ENCODE measurements at places on chromosomes 12 and 14.

- DNase-seq = no peak
These were observed 7.1 kb upstream of the MRPL52 start for GRCh38 chr14:22822571-22823098.

GRCh38 chr12:92270521-92270920 lies 124.9 kb upstream of the BTG1 start:
- DNase-seq = no peak

- no peak for DNase-seq
These were observed 9.7 kb upstream of the HCAR1 start for GRCh38 chr12:122740351-122740750.

DNA sequence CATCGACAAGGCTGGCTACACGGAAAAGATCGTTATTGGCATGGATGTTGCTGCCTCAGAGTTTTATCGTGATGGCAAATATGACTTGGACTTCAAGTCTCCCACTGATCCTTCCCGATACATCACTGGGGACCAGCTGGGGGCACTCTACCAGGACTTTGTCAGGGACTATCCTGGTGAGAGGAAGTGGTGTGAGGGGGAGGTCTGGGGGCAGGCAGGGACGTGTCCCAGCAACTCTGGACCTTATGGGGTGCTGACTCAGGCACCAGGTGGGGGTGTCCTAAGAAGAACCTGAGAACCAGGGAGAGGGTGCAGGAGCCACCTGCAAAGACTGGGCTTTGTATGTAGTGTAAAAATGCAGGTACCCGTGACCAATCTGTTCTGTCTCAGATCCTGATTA lies 5.2 kb downstream of the ENO2 start:
- DNase-seq = no peak

- no peak for DNase-seq
These were observed 26.9 kb upstream of the FERMT2 start for GRCh38 chr14:52977798-52978197.

DNA sequence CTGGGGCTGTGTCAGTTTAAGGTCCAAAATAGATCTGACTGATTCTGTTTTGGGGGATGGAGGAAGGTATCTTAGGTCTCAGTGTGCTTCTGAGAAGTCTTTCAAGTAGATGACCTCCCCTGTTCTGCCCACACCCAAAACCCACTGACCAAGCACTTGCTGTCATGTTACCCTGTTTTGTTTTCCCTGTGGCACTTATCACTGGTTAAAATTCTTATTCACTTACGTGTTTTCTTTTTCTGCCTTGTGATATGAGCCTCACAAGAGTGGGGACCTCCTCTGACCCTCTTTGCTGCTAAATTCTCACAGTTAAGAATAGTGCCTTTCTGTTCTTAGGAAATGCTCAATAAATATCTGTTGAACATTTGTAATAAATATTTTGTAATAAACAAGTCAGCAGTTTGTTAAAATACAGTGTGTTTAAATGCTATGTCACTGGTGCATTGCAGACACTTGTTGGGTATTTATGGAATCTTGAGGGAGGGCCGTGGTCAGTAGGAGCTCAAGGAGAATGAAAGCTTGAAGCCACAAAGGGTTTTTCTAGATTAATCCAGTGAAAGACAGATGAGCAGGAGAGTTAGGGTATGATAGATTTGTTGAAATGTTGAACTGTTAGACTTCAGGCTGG lies 20.9 kb downstream of the PLEKHA5 start:
- DNase-seq = no peak

DNA sequence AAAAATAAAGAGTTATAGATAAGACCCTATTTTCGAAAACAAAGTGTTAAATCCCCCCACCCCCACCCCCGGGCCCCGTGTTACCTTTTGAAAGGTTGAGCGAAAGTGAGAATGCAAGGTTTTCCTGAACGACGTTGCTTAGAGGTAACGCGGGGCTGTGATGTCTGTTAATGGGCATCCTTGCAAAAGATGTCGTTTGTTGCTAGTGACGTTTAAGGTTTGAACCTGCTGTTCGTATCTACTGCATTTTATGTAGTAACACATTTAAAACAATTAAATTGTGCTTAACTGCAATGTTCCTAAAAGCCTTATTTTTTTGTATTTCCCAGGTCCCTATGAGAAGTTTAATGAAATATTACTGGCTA lies 1.2 kb downstream of the CPSF6 start:
- no peak for DNase-seq

DNA sequence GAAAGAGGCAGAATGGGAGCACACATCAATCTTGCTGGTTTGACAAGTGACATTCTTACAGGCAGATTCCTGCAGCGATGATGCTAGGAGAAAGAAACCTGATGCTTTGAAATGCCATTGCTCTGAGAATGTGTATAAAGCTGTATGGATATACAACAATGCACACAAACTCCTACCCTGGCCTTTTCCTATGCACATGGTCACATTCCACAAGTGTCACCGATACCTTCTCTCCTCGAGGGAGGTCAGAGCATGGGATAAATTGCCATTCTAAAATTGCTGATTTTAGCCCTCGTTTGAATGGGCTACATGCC lies 11.9 kb downstream of the FGF6 start:
- no peak for DNase-seq

- DNase-seq = no peak
These were observed 40.8 kb downstream of the SYNE3 start for GRCh38 chr14:95475540-95476240.

- no peak for DNase-seq
These were observed 999.3 kb downstream of the VRK1 start for GRCh38 chr14:97796511-97796910.

DNA sequence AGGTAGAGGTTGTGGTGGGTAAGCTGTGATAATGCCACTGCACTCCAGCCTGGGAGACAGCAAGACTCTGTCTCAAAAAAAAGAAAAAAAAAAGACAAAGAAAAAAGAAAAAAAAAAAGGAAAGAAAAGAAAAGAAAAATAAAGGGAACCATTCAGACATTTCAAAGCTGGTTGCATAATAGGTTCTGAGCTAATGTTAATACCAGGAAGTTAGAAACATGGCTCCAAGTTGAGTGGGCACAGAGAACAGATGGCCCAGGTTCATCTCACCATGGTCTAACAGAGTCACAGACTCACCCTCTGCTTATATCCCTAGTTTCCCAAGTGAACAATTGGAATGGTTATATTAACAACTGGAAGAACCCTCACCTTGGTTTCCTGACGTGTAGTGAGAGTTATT lies 17.4 kb upstream of the ZDHHC17 start:
- DNase-seq = no peak

- DNase-seq = no peak
These were observed 49.0 kb downstream of the SLC8B1 start for GRCh38 chr12:113285679-113286610.

GRCh38 chr12:57459750-57460467 lies at the start of gene GLI1:
TSS of gene GLI1 (plus strand) at chr12:57459785. CDS start at chr12:57463692, 3,907 bp downstream.
- no peak for DNase-seq

DNA sequence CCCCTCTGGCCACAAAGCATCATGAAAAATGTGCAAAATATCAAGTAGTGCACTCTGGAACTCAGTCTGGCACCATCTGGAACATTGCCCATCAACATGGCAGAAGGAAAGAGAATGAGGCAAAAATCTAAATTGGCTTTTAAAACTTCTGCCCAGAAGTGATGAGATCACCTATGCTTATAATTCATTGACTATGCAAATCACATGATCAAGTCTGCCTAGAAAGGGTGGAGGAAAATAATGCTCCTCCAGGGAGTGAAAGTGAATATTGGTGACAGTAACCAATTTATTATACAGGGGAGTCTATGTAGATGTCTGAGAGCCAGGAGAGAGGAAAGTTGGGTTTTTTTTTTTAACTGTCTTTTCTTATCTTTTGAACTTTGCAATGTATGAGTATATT lies 73.3 kb upstream of the HIF1A start:
- no peak for DNase-seq

- DNase-seq = no peak
These were observed 22.1 kb upstream of the LRRC9 start for GRCh38 chr14:59897757-59898383.

DNA sequence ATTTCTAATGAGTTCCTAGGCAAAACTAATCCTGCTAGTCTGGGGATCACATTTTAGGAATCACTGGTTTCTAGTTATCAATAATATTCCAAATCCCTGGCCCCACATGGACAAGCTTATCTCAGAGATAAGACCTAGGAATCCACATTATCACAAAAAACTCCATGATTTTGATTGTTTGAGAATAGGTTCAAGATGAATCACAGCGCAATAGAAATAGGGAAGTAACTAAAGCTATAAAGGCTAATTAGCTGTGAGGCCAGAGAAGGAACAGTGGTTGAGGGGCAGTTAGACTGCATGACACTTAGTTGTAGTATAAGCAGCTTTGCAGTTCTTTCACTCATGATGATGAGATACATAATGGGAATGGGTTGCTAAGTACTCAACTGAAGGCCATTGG lies 13.1 kb upstream of the ATP5F1B start:
- DNase-seq = no peak

GRCh38 chr12:28088566-28089272 lies 101.5 kb upstream of the CCDC91 start:
- DNase-seq = no peak

GRCh38 chr12:33770652-33771051 lies 251.6 kb upstream of the ALG10 start:
- DNase-seq = no peak

DNA sequence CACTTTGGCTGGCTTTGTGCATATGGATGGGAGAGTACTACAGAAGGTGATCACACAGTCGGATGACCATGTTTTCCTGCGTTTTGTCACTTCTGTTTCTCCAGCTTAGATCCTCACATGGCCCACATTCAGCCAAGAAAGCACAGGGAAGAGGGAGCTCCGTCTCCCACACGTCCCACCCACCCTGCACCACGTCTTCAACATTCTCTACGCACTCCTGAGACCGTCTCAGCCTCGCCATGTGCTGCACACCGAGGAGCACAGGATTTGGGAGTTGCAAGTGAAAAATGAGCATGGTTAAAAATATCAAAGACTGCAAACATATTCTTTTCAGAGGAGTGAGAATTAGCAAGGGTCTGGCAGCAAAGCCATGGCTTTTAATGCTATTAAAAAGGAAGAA lies 122.2 kb downstream of the APAF1 start:
- no peak for DNase-seq

DNA sequence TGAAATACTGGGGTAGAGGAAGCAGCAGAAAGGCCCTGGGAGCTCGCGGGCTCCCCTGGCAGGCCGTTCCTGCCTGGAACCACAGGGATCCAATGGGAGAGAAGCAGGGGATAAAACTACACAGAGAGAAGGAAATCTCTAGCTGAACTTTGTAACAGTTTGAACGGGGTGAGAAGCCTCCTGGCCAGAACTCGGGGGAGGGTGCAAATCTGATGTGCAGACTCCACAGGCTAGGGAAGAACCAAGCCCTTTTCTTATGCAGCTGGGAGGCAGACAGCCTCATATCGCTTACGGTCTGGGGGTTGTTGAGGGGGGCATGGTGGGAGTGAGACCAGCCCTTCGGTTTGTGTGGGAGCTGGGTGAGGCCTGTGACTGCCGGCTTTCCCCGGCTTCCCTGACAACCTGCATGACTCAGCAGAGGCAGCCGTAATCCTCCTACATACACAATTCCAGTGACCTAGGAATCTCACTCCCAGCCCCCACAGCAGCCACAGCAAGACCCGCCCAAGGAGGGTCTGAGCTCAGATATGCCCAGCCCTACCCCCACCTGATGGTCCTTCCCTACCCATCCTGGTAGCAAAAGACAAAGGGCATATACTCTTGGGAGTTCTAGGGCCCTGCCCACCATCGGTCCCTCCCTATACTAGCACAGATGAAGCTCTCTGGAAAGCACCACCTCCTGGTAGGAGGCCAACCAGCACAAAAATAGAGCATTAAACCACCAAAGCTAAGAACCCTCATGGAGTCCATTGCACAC lies 143.0 kb downstream of the TMTC1 start:
- peak; percentile 4 for DNase-seq

DNA sequence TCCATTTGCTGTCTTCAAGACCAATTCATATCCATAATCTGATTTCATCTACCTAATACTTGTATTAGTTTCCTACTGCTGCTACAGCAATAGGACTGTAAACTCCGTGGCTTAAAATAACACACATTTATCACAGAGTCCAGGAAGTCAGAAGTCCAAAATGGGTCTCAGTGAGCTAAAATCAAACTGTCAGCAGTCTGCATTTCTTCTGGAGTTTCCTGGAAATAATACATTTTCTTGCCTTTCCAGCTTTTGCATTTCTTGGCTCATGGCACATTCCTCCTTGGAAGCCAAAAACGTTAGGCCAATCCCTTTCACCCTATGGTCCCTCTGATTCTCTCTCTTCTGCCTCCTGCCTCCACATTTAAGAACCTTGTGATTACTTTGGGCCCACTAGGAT lies 239.8 kb downstream of the PRKD1 start:
- DNase-seq = no peak

GRCh38 chr14:90575336-90575735 lies 178.5 kb downstream of the CALM1 start:
- DNase-seq = no peak

DNA sequence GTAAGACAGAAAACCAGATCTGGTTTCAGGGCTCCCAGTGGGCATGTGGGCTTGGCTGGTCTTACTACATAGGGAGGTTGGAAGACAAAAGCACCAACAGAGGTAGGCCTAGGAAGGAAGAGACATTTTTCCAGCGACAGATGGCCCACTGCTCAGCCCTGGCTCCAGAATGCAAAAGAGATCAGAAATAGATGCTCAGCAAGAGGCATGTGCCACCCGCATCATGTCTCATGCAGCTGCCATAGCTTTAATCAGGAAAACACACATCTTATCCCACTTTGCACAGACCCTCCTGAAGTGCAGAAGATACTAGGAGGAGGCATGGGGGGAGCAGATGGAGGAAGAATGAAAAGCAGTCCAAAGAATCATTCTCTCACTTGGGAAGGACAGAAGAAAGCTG lies 25.3 kb downstream of the VASH1 start:
- DNase-seq = no peak

DNA sequence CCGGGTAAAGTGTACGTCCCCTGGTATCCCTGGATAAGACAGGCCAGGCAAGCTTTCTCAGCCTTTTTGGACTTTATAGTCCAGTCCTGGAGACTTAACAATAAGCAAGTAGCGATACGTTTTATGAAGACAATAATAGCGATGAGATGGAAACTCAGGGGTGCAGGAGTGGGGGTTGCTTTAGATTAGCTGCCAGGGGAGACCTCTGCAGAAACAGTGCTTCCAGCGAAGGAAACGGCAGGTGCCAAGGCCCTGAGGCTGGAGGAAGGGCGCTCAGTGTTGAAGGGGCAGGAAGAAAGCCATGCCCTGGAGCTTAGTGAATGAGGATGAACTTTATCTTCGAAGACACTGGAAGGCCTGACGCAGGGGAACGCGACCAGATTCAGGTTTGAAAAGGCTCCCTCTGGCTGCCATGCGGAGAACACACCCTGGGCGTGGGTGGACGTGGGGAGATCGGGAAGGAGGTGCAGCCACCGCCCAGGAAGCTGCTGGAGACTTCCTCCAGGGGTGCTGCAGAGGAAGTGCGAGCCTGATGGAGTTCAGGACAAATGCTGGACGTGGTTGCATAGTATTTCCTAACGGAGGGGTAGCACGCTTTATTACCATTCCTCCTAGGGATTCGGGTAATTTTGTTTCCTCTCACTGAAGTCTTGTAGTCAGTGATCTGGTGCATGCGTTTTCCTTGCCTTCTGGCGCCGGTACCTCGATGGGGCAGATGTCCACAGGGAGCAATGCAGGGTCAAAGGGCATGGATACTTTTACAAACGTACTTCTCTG lies 26.1 kb upstream of the UBC start:
- peak; percentile 65 for DNase-seq

- DNase-seq = no peak
These were observed 2.1 kb upstream of the RNASE13 start for GRCh38 chr14:21036751-21037150.

GRCh38 chr12:76041406-76041805 lies 9.8 kb upstream of the PHLDA1 start:
- no peak for DNase-seq
